ENCODE measurements at places on chromosomes 5 and 9.

GRCh38 chr5:1002271-1002546, 6.4 kb upstream of the NKD2 start:
- DNase-seq = no peak

DNA sequence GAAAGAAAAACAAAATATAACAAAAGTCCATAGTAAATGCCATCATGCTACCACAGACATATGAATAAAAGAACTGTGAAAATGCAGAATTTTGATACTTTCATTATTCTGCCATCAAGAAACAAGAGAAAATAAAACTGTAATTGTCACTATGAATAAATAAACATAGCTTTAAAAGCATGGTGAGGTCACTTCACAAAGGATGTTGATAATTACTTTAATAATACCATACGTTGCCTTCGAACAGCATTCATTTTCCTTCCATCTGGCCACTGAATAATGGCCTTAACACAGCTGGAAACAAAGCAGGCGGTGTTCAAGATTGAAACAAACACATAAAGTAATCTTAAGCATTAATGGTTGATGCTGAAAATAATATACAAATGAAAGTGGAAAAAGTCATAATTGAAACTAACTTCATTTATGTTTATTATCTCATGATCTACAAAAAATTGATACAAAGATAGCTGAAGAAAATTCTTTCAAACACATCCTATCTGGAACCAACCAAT, 102.0 kb downstream of the AGTPBP1 start:
- no peak for DNase-seq

- DNase-seq = peak; percentile 84
Measured at GRCh38 chr5:180332051-180332517, 21.1 kb downstream of the GFPT2 start.

DNA sequence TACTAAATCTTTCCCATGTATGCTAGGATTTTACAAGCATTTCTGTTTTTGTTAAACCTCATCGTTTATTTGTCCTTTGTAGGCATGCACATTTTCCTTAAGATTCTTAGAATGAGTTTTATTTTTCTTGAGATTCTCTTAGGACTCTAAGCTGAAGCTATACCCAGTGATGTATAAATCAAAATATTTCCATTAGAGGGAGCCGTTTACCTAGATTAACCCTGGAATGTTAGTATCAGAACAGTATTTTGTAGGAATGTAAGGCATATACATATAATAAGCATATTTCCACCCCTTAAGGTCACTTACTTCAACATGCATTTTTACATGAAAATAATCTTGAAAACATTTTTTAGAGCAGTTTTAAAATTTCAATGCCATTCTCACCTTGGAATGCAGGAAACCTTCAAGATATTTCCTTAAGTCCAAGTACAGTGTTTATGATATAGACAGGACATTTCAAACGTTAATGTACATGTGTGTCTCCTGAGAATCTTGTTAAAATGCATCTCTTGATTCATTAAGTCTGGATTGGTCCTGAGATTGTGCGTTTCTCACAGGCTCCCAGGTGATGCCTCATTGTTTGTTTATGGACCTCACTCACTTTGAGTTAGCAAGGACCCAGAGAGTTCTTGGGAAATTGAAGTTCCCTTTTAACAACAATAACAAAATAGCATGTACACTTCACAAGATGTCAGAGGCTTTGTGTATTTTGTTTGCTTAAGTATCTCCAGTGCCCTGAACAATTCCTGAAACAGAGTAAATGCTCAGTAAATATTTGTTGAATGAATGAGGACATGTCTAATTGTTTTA, 34.9 kb upstream of the FCHO2 start:
- peak; percentile 51 for DNase-seq

GRCh38 chr9:20409321-20410092, 212.8 kb downstream of the MLLT3 start:
- DNase-seq = no peak

DNA sequence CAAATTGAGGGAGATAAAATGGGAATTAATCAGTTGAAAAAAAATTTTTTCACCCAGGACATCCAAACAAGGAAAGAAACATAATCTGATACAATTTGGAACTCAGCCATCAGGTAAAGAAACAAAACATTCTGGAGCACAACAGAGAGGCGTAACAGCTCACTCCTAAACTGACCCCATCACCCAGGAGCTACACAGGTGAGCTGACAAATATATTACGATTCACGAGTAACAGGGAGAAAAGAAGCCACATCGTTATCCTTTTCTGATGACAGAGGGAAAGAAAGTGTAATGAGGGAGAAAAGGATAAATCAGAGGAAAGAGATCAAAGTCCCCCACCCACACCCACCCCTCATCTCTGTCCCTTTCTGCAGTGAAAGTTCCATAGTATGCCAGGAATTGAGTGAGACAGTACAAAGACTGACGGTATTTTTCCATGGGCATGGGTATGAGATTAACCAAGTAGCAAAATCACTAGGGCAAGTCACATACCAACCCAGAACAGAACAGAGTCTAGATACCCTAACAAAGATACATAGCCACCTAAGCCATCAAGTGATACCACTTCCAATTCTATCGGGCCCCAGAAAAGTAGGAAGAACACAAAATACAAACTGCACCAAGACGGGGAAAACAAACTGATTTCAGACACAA, 45.4 kb downstream of the TMEM245 start:
- DNase-seq = no peak

DNA sequence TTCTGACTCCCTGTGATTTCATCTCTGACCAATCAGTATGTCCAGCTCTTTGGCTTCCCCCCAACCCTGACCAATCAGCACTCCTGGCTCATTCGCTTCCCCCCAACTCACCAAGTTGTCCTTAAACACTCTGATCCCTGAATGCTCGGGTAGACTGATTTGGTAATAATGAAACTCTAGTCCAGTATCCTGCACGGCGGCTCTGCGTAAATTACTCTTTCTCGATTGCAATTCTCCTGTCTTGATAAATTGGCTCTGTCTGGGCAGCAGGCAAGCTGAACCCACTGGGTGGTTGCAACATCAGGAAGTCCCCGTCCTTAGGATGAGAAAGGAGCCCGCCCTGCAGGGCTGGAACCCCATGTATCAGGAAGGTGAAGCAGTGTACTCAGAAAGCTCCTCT, 10.4 kb downstream of the FCN2 start:
- DNase-seq = peak; percentile 38

DNA sequence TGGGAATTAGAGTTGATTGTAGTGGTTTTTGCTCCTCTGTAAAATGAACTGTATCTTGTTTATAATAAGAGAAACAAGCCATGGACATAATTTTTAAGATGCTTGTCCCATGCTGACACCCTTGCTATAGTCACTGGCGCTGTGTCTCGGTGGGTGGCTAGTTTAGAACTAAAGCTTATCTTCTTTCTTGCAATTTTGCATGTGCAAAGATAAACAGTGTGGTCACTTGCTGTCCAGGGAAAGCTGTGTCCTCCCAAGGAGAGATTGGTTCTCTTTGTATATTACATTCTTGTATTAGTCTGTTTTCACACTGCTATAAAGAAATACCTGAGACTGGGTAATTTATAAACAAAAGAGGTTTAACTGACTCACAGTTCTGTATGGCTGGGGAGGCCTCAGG, 143.8 kb downstream of the MELK start:
- DNase-seq = no peak

GRCh38 chr9:77643871-77644270, 4.3 kb downstream of the GNA14 start:
- no peak for DNase-seq

GRCh38 chr5:113181853-113182490, 205.4 kb downstream of the DCP2 start:
- no peak for DNase-seq

GRCh38 chr9:102362470-102363132, 624.2 kb upstream of the GRIN3A start:
- no peak for DNase-seq

GRCh38 chr5:180463916-180464602, 30.1 kb upstream of the CNOT6 start:
- no peak for DNase-seq

- no peak for DNase-seq
Measured at GRCh38 chr5:64807520-64807919, 38.8 kb downstream of the CWC27 start.

- no peak for DNase-seq
Measured at GRCh38 chr9:124213396-124213795, 44.4 kb upstream of the NEK6 start.
